ENCODE measurements at places on chromosomes 4 and X.
A peak's percentile ranks its signal among the peaks of the same experiment; 100 is the strongest.

GRCh38 chr4:7083597-7084563 lies 16.0 kb upstream of the GRPEL1 start:
- no peak for DNase-seq

DNA sequence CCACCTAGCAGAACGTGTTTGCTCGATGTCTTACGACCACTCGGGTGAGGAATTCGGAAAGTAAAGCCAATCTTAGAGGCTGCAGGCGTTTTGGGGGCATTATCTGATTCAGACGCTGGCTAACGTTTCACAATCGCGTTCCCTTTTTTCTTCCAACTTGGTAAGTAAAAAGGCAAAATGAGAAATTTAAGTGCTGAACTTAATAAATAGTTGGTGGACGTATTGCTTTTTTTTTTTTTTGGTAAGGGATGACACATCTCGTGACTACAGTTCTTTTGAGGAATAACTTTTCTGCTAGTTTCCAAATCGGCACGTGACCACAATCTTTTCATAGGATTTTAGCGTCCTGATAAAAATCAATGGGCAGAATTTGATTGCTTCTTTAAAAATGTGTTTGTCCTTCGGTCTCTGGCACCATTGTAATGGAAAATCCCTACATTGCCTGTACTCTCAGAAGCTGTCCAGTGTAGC lies 848 bp downstream of the RAB9A start:
- no peak for DNase-seq

DNA sequence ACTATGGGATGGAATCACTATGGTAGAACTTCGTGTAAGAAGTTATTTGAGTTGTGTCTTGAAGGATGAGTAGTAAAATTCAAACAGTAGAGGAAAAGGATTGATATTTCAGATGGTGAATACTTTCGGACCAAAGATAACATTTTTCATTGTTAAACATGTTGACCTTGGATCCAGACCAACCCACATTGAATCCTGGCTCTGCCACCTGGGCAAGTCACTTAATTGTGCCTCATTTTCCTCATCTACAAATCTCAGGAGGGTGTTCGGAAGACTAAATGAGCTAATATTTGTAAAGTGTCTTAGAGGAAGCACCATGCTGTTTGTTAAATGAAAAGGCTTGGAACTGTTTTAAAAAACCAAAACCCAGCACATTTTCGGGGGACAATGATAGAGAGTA lies 1.4 kb upstream of the AIFM1 start:
- DNase-seq = no peak

GRCh38 chr4:105651884-105652283 lies 56.6 kb downstream of the INTS12 start:
- no peak for DNase-seq

- no peak for DNase-seq
Observed at GRCh38 chr4:8775121-8775520, 96.5 kb downstream of the HMX1 start.

- DNase-seq = peak; percentile 7
Observed at GRCh38 chr4:37827802-37828321, 1.4 kb downstream of the PGM2 start.

DNA sequence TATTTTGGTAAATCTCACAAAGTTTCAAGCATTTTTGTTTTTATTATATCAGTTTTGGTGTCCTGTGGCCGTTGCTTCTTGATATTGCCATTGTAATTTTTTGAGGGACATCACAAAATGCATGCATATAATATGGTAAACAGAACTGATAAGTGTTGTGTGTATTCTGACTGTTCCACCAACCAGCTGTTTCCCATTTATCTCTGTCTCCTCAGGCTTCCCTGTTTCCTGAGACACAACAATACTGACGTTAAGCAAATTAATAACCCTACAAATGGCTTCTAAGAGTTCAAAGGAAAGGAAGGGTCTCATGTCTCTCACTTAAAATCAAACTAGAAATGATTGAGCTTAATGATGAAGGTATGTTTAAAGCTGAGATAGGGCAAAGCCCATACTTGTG lies 40.0 kb downstream of the UGT2B10 start:
- DNase-seq = no peak

GRCh38 chr4:157300701-157301100 lies 80.2 kb downstream of the GRIA2 start:
- DNase-seq = no peak

- no peak for DNase-seq
Observed at GRCh38 chr4:180727478-180727877, 1515.7 kb upstream of the TENM3 start.

DNA sequence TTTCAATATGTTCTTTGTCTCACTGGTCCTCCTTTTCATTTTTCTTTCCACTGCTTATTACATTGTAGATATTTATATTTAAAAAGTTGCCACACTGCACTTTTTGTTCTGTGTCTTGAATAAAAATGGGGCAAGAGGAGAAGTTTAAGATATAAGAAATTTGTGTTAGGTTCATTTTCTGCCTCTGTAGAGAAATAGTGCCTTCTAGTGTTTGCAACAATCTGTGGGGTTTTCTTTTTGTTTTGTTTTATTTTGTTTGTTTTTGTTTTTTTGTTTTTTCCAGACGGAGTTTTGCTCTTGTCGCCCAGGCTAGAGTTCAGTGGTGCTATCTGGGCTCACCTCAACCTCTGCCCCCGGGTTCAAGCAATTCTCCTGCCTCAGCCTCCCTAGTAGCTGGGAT lies 20.1 kb upstream of the SMIM14 start:
- DNase-seq = no peak

DNA sequence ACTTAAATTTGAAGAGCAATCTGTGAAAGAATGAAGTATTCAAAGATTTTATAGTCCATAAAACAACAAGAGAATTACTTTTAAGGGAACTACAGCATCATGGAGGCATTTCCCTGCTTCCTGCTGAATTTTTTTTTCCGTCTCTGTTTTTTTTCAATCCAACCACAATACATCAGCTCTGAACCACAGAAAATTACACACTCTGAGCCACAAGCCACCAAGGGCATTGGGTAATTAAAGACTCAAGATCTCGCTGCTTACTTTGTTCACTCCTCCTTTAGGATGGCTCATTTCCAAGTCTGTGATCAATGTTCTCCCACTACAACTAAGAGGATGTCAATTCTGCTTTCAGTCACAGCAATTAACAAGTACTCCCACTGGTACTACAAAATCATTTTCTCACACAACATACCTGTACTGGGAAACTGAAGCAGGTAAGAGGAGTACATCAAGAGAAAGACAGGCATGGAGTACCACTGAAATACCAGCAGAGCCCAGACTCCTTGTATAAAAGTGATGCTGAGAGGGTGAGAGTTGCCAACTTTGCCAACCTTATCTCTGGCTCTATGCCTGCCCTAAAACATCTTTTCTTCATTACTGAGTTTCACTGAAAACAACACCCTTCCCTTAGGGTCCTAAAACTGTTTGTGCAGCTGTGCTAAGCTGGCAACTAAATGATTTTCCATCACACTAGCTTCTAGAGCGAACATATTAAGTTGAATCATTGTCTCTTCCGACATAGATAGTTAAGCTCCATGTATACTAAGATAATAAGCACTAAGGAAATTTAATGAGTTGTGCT lies 105.8 kb upstream of the MAGEB18 start:
- no peak for DNase-seq

DNA sequence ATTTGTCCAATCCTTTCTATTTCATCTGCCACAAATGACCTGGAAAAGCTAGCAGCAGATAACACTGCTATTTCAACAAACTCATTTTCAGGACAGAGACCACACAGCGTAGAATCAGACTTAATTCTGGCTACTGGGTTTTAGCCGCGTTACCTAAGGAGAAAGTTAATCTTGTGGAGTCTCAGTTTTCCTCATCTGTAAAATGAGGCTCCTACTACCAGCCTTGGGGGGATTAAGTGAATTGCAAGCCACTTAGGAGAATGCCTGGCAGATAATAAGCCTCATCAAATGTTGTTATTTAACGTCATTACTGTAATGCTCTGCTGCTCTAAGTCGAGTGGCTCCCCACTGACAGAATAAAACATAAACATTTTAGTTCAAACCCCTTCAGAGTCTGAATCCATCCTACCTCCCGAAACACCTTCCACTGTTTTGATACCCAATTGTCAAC lies 1.4 kb downstream of the CCNI start:
- DNase-seq = no peak

DNA sequence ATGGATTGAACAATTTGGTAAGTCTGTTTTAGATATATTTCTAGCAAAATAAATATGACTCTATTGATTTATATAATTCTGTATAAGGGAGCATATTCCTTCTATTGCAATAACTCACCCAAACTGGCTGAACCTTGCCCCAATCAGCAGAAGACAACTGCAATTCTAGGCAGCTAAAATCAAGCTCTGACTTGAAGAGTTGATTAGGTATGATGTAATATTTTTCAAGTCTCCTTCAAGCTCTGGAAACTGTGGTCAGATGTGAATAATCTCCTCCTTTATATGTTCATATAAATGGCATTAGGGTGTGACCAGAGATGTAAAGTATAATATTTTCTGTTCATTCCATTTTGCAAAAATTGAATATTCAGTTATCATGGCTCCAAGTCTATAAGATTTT lies 8.2 kb downstream of the RASSF6 start:
- no peak for DNase-seq

- peak; percentile 36 for DNase-seq
Observed at GRCh38 chr4:109164011-109164410, 138.4 kb downstream of the COL25A1 start.

GRCh38 chrX:30304866-30305265 lies 4.3 kb downstream of the NR0B1 start:
- DNase-seq = no peak

DNA sequence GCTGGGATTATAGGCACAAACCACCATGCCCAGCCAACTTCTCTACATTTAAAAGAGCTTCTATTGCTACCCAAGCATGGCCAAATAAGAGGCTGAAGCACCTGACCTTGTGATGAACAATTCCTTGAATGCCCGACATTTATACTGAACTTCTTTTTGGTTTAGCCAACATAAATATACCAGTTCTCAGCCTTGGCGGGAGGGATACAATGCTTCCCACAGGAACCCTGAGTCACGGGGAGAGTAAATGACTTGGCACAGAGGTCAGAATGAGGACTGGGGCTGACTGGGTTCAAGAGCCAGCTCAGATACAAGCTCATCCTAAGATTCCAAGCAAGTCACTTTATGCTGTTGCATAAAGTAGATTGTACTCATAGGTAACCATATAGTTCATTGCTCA lies 6.1 kb downstream of the HOPX start:
- DNase-seq = no peak

GRCh38 chr4:184099000-184099399 lies 118.7 kb downstream of the ENPP6 start:
- no peak for DNase-seq

DNA sequence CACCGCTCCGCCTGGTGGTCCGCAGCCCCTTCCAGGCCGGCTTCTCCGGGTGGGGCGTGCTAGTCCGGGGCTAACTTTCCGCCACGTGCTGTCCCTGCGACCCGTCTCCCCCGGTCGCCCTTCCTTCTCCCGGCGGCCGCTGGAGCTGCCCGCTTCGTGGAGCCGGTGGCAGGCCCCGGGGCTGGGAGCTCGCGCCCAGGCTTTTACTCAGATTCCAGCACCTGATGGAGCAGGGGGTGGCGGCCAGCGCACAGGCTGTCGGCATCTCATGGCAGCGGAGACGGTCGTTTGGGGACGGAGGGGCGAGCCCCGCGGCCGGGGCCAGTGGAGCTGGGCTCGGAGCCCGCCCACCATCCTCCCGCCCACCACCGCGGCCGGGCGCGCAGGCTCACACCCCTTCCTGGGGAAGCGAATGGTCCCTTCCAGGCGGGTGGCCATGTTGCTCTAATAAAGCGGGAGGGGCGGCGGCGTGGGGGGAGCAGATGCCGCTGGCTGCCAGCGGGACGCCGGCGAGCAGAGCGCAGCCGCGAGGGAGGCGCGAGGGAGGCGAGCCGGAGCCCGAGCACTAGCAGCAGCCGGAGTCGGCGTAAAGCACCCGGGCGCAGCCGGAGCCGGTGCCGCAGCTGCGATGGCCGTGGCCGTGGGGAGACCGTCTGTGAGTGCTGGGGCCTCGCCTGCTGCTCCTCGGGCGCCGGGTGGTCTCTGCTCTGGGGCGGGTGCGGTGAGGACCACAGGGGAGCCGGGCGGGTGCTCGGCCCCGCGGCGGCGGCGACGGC lies at the start of gene SEPTIN11:
TSS of gene SEPTIN11 (plus strand) at position 477 of the 776 bp plus-strand sequence. CDS start at position 629, 152 bp downstream.
- DNase-seq = peak; percentile 94

DNA sequence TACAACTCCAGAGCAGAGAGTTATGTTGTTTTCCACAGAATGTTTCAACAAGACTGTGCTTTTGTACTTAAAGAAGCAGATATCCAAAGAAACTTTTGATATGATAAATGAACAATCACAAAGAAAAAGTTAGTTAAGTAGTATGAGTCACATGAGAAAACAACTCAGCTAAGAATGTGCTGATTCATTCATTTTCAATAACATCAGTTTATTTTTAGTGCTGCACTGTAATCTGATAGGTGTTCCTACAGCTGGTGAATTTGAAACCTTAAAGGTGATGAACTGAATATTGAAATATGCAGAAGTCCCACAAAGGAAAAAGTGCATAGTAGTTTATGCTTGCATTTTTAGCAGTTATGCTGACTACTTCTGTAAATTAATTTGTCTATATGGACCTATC lies 180.3 kb upstream of the TENM3 start:
- no peak for DNase-seq

DNA sequence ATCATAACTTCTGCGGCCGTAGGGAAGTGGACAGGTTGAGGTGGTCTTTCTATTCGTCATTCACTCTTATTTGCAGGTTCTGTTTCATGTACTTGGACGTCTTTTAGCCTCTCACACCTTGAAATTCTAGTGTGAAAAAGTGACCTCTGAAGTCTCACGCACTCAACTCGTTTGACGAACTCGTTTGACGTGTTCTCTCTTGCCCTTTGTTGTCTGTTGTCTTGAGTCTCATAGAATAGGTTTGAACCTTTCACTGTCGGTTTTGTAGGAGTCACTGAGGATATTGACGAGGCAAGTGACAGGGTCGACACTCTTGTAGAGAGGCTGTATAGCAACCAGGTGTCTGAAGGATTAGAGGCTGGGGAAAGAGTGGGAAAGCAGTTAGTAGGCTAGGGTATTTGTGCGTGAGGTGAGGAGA lies 1.1 kb upstream of the PGRMC2 start:
- no peak for DNase-seq

GRCh38 chr4:121304893-121305292 lies 75.9 kb downstream of the QRFPR start:
- DNase-seq = no peak

GRCh38 chrX:40953369-40953768 lies 131.9 kb upstream of the USP9X start:
- DNase-seq = no peak

GRCh38 chr4:88672987-88673386 lies 24.6 kb downstream of the NAP1L5 start:
- DNase-seq = peak; percentile 39

DNA sequence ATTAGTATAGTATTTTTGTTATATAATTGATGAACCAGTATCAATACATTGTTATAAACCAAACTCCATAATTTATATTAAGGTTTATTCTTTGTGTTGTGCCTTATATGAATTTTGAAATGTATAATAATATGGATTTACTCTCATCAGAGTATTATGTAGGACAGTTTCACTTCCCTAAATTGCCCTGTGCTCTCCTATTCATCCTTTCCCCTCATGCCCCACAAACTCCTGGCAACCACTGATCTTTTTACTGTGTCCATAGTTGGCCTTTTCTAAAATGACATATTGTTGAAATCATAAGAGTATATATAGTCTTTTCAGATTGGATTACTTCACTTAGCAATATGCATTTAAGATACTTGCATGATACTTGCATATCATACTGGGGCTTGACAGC lies 958.1 kb upstream of the GRID2 start:
- no peak for DNase-seq

Data from iPS-NIHi11 (cell line).